Left lung (tissue), 14 donors: ENCODE measurements at places on chromosomes 5 and 9. TPM values are rescaled to one million over a fixed set of nuclear protein-coding genes. Genes with fewer than 3 reads are reported as not detected.

Gene PIP5K1B
- 24.8 TPM for total RNA-seq

Gene SLC46A2
- 13.0 TPM for total RNA-seq

Gene C6
- total RNA-seq, result 0.79 TPM

Gene SCAMP1
- 34.6 TPM for total RNA-seq

Gene THOC3
- 38.7 TPM for total RNA-seq

Gene BTNL8
- total RNA-seq, result 1.8 TPM

Gene FOXD4L4
- not detected for total RNA-seq

Gene CCDC69
- 66.4 TPM for total RNA-seq
